Activated CD8-positive, alpha-beta memory T cell treated with anti-CD3 and anti-CD28 coated beads for 36 hours (primary cell): ENCODE measurements at places on chromosomes 12 and 14. TPM values are rescaled to one million over a fixed set of nuclear protein-coding genes. Genes with fewer than 3 reads are reported as not detected.

BLTP3B gene
- 54.6 TPM for total RNA-seq

REM2 gene
- not detected for total RNA-seq

VRTN gene
- total RNA-seq = not detected

KLRK1 gene
- total RNA-seq = 126 TPM

ATF7 gene
- total RNA-seq = 23.6 TPM
